A549 treated with dexamethasone at 1 μM for 4 hours (cell line): ENCODE measurements at places on chromosomes 3 and 15. TPM values are rescaled to one million over a fixed set of nuclear protein-coding genes. Genes with fewer than 3 reads are reported as not detected.

FBXO40 gene
- not detected in 5 replicates for total RNA-seq

MFGE8 gene
- total RNA-seq = 261 to 348 TPM (median 303 TPM) in 5 replicates

IDH2 gene
- total RNA-seq = 38.9 to 51.0 TPM (median 45.3 TPM) in 5 replicates

RLBP1 gene
- total RNA-seq = not detected in 5 replicates

SPRED1 gene
- total RNA-seq = 6.5 to 9.3 TPM (median 8.6 TPM) in 5 replicates

VEPH1 gene
- total RNA-seq = 0.25 to 0.73 TPM (median 0.48 TPM) in 5 replicates

SEMA3F gene
- total RNA-seq = 13.4 to 22.0 TPM (median 19.5 TPM) in 5 replicates

SLMAP gene
- total RNA-seq = 16.1 to 25.7 TPM (median 24.1 TPM) in 5 replicates

RARB gene
- 6.8 to 16.5 TPM (median 11.8 TPM) in 5 replicates for total RNA-seq

PARP3 gene
- total RNA-seq = 7.5 to 10.6 TPM (median 8.7 TPM) in 5 replicates

FURIN gene
- total RNA-seq = 41.5 to 69.8 TPM (median 61.8 TPM) in 5 replicates

GCNT3 gene
- total RNA-seq = 111 to 128 TPM (median 119 TPM) in 5 replicates

TM4SF4 gene
- total RNA-seq = 27.3 to 44.6 TPM (median 35.9 TPM) in 5 replicates

DCLK3 gene
- total RNA-seq = 0.01 to 0.02 TPM in 2 of 5 replicates, not detected in the others

HTR3E gene
- total RNA-seq = not detected in 5 replicates

CTXND1 gene
- total RNA-seq = 0.01 TPM in 2 of 5 replicates, not detected in the others

SLC51B gene
- total RNA-seq = 13.7 to 16.8 TPM (median 15.2 TPM) in 5 replicates

IMPDH2 gene
- total RNA-seq = 162 to 178 TPM (median 171 TPM) in 5 replicates

PCSK6 gene
- total RNA-seq = 10.4 to 15.6 TPM (median 13.9 TPM) in 5 replicates

PAK6 gene
- total RNA-seq = 0.29 to 0.68 TPM (median 0.34 TPM) in 5 replicates

MYRIP gene
- total RNA-seq = 0.02 TPM in 2 of 5 replicates, not detected in the others

EIF1B gene
- total RNA-seq = 54.5 to 71.4 TPM (median 62.6 TPM) in 5 replicates

GTF2E1 gene
- 13.2 to 18.5 TPM (median 15.2 TPM) in 5 replicates for total RNA-seq

MOBP gene
- 0.03 to 0.15 TPM (median 0.08 TPM) in 5 replicates for total RNA-seq

ZPLD1 gene
- not detected in 5 replicates for total RNA-seq

ACOX2 gene
- 6.0 to 9.0 TPM (median 7.1 TPM) in 5 replicates for total RNA-seq

INSYN1 gene
- total RNA-seq = 2.4 to 3.5 TPM (median 2.7 TPM) in 5 replicates

C3orf52 gene
- total RNA-seq = 8.7 to 11.3 TPM (median 10.4 TPM) in 5 replicates

RBP2 gene
- total RNA-seq = not detected in 5 replicates

CP gene
- 4.7 to 8.1 TPM (median 5.9 TPM) in 5 replicates for total RNA-seq

GRM7 gene
- not detected in 5 replicates for total RNA-seq

KLHL40 gene
- total RNA-seq = not detected in 5 replicates

SPINT1 gene
- 0.59 to 0.94 TPM (median 0.67 TPM) in 5 replicates for total RNA-seq

SLC22A13 gene
- 0.07 to 0.09 TPM (median 0.08 TPM) in 4 of 5 replicates, not detected in the other for total RNA-seq

IGDCC3 gene
- total RNA-seq = 0.06 to 0.22 TPM (median 0.19 TPM) in 5 replicates

GTF2A2 gene
- 160 to 195 TPM (median 185 TPM) in 5 replicates for total RNA-seq

ZNF619 gene
- total RNA-seq = 2.0 to 2.4 TPM (median 2.3 TPM) in 5 replicates

SI gene
- not detected in 5 replicates for total RNA-seq

IL5RA gene
- total RNA-seq = not detected in 5 replicates

TMEM45A gene
- 1.7 to 2.8 TPM (median 2.4 TPM) in 5 replicates for total RNA-seq
